ENCODE measurements at places on chromosomes 4 and X. TPM values are rescaled to one million over a fixed set of nuclear protein-coding genes. Genes with fewer than 3 reads are reported as not detected.

DNA sequence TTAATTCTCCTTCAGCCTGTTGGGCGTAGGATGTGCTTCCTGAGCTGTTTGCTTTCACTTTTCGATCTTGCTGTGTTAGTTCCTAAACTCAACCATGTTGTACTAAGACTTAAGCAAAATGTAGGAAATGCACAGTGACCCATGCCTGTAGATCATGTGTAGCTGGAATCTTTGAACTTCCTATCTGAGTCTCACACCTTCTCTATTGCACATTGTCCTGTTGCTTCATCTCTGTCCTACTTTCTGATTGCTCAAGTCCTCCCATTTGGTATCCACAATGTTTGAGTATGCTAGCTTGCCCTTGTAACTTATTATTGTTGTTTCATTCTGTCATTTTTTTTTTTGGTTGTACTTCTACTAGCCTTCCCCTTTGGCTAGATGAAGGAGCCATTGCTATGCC is 239.6 kb downstream of the PPP1R2C start:
- no peak for DNase-seq

DNA sequence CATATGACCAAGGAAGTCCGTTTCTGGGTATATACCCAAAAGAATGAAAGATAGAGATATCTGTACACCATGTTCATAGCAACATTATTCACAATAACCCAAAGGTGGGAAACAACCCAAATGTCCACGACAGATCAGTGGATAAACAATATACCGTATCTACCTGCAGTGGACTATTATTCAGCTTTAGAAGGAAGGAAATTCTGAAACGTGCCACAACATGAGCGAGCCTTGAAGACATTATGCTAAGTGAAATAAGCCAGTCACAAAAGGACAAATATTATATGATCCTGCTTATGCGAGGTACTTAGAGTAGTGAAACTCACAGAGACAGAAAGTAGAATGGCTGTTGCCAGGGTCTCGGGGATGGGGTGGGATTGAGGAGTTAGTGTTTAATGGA is 75.0 kb downstream of the ANAPC4 start:
- no peak for DNase-seq

DNA sequence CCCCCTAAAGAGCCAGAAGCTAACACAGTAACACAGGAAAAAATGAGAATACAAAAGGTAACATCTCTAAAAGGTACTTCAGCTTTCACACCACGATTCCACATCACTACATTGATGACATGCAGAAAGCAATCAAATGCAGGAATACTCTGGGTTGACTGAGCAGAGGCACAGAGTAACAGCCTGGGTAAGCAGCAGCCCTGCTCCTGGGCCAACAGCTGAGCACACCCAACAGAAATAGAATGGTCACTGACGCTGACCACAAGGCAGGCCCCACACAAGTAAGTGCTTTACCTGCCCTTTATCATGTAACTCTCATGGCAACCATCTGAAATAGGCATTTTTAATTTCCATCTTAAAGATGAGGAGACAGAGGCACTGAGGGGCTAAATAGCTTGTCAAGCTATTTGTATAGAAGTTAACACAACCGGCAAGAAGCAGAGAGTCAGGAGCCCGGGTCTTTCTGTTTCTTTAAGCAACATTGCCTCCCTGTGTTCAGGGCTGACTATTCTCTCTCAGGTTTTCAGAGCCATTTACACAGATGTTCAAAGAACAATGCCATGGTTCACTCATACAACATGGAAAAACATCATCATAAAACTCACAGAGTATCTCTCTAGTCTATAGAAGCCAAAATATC is 168.9 kb downstream of the ZNF674 start:
- peak; percentile 77 for DNase-seq

GRCh38 chr4:80500613-80501012 is 165.1 kb downstream of the CFAP299 start:
- DNase-seq = no peak

DNA sequence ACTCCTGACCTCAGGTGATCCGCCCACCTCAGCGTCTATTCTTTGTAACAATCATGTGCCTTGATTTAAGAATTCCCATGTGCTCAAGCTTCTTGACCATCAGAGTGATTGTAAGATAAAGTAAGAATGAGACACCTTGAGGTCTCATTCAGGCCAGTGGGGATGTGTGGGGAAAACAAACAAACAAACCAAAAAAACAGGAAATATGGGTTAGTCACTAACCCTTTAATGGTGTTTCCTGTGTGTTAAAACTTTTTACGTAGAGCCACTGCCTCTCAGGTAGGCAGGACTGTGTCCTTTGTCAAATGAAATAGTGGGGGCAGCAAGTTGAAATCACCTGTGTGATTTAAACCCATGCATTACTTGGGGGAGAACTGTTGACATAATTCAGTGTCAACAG is 91.5 kb upstream of the DHRSX start:
- no peak for DNase-seq

Gene SYTL4
- 16.8 TPM for total RNA-seq

Gene SHROOM4
- 20.7 TPM for total RNA-seq
